ENCODE measurements at places on chromosomes 3 and 15. TPM values are rescaled to one million over a fixed set of nuclear protein-coding genes. Genes with fewer than 3 reads are reported as not detected.
A peak's percentile ranks its signal among the peaks of the same experiment; 100 is the strongest.

Gene CFAP91
- total RNA-seq: 0.98 TPM

Gene SLC38A3
- not detected for total RNA-seq

Gene NBEAL2
- total RNA-seq: 6.4 TPM

Gene XCR1
- total RNA-seq: not detected

Gene ZDHHC23
- 3.3 TPM for total RNA-seq

Gene AADAC
- 138 TPM for total RNA-seq

Gene CNTN4
- 0.09 TPM for total RNA-seq

Gene FRMD5
- 16.3 TPM for total RNA-seq

- DNase-seq: peak; percentile 34
These were observed 763 bp downstream of the GOLGB1 start for GRCh38 chr3:121748680-121749275.

DNA sequence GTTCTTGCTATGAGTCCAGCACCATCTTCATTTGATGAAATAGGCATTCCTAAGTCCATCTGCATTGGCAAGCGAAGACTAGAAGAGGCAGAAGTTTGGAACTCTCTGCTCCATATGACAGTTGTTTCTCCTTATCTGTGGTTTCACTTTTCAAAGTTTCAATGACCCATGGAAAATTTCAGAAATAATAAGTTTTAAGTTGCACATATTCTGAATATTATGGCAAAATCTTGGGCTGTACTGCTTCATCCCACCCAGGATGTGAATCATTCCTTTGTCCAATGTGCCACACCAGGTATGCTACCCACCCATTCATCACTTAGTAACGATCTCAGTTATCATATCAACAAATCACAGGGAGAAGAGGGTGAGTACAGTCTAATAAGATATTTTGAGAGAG, 647.9 kb downstream of the GRM7 start:
- peak; percentile 17 for DNase-seq

DNA sequence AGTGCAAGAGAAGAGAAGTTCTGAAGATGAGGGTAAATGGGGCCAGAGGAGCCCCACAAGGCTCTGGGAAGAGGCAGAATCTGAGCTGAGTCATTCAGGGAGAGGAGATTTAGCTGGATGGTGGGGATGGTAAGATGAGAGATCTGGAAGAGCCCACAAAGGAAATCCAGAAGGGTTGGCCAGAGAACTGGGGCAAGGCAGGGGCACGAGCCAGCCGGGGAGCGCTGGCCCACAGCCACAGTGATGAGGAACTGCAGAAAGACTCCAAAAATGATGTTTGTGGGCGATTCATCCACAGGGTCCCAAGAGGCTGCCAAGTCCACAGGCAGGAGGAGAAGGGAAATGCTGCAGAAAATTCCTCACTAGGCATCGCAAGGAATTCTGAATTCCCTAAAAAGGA, 75.9 kb upstream of the ATP2B2 start:
- DNase-seq: peak; percentile 31

DNA sequence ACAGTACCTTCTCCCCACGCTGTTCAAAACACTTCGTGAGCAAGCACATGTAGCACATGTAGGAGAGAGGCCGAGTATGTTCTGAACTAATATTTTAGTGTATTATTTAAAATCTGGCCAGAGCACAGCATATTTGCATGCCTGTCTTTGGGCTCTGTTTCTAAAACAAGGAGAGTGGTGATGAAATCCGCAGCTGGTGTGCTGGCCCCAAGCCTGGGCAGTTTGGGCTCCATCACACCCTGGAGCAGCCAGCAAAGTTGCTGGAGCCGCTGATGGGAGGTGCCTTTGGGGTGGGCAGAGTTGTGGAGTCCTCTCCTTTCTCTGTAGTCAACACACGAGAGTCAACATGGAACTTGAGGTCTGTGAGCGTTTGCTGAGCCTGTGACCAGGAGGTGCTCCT, 116.6 kb downstream of the SLCO3A1 start:
- DNase-seq: peak; percentile 93

- peak; percentile 71 for DNase-seq
These were observed 260.5 kb upstream of the ZPLD1 start for GRCh38 chr3:102174312-102174712.

GRCh38 chr3:195086885-195087284, 184.1 kb downstream of the XXYLT1 start:
- no peak for DNase-seq

DNA sequence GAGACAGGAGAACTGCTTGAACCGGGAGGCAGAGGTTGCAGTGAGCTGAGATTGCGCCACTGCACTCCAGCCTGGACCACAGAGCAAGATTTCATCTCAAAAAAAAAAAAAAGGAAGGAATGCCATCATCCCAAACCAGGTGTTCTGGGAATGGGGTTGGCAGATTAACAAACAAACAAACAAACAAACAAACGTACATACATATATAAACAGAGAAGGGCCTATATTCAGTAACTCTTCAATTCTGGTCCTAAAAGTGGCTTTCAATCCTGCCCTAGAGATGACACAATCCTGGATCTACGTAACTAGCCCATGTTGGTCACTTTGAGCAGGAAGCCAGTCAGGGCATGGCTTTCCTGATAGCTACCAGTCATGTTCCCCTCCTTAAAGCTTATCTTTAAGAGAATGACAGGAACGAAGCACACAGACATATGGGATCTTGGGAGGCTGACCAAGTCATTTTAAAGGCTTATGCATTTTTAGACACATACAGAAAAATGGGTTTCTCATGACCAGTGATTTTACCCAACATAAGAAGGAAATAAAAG, 29.9 kb upstream of the RAB11A start:
- no peak for DNase-seq

- DNase-seq: peak; percentile 89
These were observed 124.3 kb downstream of the LRIG1 start for GRCh38 chr3:66376568-66376967.

GRCh38 chr15:72184165-72184811, 13.3 kb downstream of the GRAMD2A start:
- DNase-seq: peak; percentile 15

DNA sequence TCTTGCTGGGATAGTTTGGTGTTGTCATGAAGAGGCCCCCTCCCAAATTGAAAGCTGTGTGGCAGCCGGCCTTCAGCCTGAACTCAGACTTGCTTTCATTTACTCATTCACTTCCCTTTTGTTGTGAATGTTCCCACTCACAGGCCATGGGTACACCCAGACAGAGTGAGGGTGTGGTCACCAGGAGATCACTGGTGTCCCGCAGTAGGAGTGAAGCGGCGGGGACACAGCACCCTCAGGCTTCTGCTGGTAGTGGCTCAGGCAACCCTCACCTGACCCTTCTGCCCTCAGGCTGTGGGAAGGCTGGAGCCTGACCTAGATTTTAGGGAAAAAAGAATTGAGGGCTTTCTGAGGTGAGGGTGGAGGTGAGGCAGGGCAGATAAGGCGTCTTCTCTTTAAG, 244.4 kb downstream of the SOX2 start:
- no peak for DNase-seq

- no peak for DNase-seq
These were observed 697 bp downstream of the CHSY1 start for GRCh38 chr15:101250873-101251829.

GRCh38 chr3:131020122-131020693, 6.4 kb downstream of the ASTE1 start:
- DNase-seq: no peak

DNA sequence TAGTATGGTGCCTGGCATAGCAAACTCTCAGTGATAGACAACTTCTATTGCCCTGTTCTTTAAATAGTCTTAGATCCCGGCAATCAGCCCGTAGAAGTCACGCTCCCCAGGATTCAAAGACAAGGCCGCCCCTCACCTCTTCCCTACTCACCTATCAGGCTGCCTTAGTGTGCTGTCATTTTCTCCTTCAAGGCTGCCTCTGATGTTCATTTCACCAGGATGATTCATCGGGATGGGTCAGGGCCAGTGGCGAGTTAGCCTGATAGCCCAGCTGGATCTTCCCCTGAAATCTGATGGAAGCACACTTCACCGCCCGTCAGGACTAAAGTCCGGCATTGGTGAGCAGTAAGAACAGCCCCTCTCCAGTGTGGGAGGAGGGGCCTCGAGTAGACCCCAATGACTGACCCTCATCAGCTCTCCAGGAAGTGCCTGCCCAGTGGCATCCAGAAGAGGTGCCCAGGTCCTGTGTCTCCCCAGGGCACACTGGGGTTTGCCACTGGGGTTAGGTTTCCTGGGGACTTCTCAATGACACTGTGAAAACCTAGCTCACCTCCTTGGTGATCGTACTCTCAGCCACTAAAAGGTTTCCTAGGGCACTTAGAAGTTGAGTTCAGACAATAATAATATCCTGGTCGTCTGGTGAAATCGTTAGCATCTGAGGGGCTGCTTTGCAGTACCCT, 37.5 kb downstream of the TPM1 start:
- DNase-seq: no peak

GRCh38 chr3:46417841-46418611, 11.0 kb downstream of the CCRL2 start:
- no peak for DNase-seq

DNA sequence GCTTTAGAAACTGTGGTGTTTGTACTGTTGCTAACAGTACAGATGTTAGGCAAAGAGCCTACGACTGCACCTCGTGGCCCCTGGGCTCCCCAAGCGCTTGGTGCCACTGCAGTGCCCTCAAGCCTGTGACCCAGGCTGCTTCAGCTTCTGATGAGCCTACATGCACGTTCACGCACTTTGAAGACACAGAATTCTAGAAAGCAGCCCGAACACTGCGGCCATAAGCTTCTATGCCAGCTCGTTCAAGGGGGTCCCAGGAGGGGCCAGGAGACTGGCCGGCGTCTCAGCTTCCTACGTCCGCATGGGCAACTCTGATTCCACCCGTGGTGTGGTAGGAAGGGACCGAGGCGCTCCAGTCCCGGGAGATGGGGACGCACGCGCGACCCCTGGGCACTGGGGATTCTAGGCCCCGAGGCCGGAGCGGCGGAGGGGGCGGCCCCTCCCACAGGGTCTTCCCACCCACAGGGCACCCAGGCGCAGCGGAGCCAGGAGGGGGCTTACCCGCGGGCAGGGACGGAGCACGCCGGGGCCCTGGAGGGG, 653 bp downstream of the MYO5C start:
- no peak for DNase-seq

DNA sequence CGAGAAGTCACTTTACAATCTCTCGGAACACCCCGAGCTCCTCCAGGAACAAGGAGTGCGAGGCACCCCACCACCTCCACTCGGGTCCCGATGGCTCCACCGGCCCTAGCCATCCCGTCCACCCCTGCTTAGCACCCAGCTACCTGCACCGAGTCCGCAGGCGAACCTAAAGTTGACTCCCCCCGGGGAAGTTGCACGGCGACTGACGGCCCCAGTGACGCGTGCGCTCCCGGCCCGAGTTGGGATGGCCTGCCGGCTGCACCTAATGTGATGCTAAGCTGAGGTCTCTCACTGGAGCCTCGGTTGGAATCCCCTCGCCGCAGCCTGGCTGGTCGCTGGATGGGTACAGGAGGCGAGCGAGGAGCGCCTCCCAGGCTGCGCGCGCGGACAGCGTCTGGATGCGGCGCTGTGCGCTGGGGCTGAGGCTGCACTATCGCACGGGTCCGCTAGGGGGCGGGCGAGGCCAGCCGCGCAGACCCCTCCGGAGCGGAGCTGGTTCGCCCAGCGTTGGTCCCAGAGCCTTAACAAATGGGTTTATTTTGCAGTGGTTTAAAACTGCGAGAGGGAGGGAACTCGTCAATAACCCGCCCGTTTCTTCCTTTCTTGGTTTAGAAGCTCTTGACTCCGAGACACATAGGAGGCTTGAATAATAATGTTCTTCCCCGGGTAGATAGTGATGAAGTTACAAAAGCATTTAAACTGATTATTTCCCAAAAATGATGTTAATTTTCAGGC, at the start of gene OXTR:
OXTR (minus strand) TSS at position 526 of the 735 bp plus-strand sequence. CDS start 1,426 bp downstream, outside the sequence.
- DNase-seq: peak; percentile 79

DNA sequence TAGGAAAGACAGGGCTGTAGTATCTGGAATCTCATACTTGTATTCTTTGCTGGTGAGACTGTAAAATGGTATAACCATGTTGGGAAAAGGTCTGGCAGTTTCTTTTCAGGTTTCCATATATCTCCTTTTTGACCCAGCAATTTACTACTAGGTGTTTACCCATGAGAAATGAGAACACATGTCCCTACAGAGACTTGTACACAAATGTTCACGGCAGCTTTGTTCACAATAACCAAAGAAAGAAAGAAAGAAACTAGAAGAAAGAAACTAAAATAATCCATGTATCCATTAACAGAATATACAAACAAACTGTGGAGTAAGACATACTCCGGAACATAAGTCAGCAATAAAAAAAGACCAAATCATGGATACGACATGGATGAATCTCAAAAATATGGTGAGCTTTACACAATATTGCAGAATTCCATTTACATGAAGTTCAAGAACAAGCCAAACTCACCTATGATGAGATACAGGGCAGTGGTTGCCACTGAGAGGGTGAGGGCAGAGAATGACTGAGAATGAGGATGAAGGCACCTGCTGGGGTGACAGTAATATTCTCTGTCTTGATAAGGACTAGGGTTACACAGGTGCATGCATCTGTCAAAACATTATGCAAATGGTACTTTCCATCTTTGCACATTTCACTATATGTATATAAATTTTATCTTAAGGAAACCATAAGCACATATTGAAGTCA, 2.7 kb downstream of the RFTN1 start:
- no peak for DNase-seq

DNA sequence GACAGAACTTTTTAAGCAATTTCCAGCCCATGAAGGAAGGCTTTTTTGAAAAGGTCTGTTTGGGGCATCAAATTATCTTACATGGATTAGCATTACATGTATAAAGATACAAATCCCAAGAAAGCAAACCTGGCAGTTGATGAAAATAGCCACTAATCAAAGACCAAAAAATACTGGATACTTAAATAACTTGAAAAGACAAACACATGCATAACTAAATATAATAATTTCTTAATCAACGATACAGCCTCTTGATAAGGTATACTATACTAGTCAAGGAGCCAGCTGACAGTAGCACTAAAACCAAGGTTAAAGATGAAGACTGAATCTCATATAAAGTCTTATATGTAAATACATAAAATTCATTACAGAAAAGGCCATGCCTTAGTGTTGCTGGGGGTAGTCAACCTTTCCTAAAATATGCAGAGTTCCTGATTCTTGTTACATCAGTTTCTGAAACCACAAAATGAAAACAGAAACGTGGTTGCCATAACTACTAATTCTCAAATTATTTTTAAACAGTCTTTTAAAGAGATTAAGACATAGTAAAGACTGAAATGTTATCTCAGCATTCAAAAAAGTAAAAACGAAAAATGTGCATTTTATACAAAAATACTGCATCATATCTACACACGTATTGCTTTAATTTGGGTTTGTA, 2.0 kb downstream of the ANKRD28 start:
- DNase-seq: peak; percentile 75

DNA sequence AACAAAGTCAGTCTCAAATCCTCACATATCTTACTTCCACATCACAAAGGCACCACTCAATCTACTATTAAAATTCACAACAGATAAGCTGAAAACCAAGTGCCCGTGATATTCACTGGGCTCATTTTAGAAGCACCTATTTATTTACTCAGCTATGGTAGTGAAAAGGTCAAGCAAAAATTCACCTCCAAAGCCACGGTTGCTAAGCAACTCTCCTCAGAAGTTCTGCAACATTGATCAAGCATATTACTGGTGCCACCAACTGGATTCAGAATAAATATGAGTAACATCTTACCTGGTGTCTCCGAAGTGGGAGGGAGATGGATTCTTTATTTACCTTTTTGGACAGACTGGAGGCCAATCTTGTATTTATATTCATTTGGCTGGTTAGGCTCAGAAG, 714.8 kb downstream of the FHIT start:
- DNase-seq: no peak

GRCh38 chr3:189630767-189631372, 319 bp upstream of the TP63 start:
- no peak for DNase-seq

- no peak for DNase-seq
These were observed 2.4 kb downstream of the CISH start for GRCh38 chr3:50609071-50609762.

- DNase-seq: peak; percentile 38
These were observed 6.7 kb downstream of the EPHA3 start for GRCh38 chr3:89113893-89114840.

Data from fibroblast of the aortic adventitia (primary cell).